Gastroesophageal sphincter (tissue), 4 donors: ENCODE measurements at places on chromosomes 3 and 15.

GRCh38 chr15:46735115-46735514 is 982.2 kb upstream of the SEMA6D start:
- no peak for ATAC-seq

DNA sequence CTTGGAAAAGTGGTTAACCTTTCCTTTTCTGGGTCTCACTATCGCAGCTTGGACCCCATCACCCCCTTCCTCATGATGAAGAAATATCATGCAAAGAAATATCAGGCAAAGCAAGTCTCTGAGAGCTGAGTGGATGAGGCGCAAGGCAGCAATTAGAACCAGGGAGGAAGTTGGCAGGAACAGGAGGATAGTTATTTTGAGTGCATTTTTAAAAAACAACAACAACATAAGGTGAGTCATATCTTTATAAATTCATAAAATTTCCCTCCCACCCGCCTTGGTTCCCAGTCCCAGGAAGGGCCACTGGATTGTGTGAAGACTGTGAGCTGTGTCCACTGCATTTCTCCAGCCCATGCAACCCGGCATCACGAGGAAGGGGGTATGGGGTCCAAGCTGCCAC is 316.9 kb upstream of the TLE3 start:
- no peak for ATAC-seq

GRCh38 chr3:178205740-178206139 is 330.5 kb upstream of the KCNMB2 start:
- ATAC-seq = no peak

DNA sequence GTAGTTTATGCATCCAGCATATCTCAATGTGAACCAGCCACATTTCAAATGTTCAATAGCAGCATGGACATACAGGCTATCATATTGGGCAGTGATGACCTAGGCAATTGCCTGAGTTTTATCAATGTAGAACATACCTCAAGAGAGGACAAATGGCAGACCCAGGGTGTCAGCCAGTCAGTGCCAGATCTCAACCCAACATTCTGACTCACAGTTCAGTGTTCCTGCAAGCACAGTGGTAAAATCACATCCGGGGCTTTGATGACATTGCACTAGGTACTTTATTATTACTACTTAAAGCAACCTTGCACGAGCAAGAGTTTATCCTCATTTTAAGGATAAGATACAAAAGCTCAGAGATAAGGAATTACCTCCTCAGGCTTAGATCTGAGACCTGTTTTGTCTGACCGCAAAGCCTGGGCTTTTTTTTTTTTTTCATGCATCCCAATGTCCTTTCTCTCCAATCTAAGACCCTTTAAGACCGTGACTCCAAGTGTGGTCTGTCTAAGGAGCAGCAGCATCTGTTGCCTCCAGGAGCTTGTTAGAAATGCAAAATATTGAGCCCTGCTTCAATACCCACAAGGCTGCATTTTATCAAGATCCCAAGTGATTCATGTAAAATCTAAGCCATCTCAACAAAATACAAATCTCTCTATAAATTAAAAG is 60.1 kb downstream of the SLC12A1 start:
- no peak for ATAC-seq

DNA sequence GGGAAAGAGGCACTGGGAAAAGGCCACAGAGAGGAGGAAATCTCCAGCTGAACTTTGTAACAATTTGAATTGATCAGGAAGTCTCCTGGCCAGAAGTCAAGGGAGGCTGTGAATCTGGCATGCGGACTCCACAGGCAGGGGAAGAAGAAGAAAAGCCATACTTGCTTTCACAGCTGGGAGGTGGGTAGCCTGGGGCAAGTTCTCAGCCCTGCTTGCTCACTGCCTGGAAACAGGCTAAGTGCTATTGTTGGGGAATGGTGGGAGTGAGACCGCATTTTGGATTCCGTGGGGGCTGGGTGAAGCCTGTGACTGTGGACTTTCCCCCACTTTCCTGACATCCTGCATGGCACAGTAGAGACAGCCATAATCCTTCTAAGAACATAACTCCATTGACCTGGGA is 168.8 kb upstream of the CD96 start:
- no peak for ATAC-seq

DNA sequence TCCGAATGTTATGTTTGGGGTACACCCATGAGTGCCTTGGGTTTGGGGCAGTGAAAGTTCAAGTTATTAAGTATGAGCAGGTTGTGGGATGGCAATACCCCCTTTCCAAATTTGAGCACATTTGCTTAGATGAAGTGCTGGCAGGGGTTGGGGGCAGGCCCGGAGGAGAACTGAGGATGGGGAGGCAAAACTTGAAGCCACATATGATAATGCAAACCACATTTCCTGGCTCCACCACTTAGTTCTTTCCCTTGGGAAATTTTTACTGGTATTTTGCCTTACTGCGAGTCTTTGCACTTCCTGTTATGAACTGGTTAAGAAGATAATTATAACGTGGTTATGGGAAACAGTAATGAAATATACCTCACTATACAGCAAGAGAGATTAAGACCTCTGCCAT is 336.0 kb upstream of the ONECUT1 start:
- no peak for ATAC-seq

DNA sequence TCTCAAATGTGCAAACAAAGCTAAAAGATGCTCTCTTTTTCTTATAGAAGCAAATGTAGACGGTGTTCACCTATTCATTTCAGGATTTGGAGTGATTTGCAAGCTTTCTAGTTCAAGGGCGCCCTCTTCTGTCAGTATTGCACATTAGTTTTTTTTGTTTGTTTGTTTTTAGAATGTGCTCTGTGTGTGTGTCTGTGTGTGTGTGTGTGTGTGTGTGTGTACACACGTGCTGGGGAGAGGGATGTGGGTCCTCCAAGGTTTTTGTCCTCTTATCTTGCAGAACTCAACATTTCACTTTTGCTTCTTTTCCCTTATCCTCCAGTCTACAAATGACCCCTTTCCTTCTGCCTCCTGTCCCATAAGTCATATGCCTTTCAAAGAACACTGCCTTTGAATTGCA is 23.5 kb downstream of the DNAH1 start:
- peak; percentile 31 for ATAC-seq

GRCh38 chr3:50617911-50618481 is 1.0 kb downstream of the MAPKAPK3 start:
- no peak for ATAC-seq

DNA sequence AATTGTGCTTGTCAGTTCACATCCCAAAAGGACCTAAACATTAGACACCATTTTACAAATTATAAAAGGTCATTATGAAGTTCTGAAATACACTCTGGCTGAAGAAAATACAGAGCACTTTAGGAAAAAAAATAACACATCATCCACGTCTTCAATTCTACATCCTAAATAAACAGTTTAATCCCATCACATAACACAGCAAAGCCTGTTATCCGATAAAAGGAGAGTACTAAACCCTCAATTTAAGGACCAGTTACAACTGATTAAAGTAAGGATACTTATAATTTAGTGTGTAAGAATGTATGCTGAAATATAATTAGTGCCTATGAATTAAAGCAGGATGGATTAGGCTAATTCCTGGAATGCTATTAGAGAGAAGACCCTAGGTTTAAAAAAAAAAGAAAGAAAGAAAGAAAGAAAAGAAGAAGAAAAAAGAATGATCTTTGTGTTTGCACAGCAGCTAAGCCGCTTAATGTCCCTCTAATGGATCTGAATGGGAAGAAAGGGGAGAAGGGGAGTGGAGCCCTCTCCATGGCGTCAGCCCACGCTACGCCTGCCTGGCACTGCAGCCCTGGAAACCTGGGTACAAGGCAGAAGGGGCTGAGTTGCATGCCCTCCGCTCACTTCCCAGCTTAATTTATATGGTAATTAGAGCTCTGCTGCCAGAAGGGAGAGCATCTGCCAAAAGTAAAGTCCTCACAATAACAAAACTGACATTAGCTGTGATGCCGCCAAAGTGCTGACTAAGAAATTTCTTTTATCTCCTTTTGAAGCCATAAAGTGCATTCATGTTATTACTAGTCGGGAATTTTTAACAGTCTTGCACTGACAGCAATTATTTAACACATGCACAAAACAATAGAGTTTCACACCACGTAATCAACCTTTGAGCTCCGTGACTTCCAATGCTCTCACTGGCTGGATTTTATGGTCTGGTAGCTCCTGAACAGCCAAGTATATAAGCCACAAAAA is 90.0 kb downstream of the FSIP1 start:
- ATAC-seq = no peak

DNA sequence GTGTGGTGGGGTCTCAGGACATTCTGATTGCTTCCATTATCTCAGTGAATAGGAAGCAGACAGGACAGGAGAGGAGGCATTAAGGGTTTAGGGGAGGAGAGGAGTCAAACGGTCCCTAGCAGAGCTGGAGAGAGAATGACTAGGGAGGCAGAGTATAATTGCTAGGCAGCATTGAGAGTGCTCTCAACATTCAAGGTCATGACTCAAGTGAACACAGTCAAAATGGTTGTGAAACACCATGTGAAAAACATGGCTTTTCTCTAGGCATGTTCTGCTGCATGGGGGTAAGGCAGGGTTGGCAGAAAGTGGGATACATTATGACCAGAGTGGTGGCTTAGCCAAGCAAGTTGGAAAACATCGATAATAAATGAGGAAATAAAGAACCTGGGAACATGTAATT is 19.5 kb upstream of the HRH1 start:
- ATAC-seq = peak; percentile 26

- no peak for ATAC-seq
Observed at GRCh38 chr3:115704661-115705338, 81.5 kb downstream of the GAP43 start.

DNA sequence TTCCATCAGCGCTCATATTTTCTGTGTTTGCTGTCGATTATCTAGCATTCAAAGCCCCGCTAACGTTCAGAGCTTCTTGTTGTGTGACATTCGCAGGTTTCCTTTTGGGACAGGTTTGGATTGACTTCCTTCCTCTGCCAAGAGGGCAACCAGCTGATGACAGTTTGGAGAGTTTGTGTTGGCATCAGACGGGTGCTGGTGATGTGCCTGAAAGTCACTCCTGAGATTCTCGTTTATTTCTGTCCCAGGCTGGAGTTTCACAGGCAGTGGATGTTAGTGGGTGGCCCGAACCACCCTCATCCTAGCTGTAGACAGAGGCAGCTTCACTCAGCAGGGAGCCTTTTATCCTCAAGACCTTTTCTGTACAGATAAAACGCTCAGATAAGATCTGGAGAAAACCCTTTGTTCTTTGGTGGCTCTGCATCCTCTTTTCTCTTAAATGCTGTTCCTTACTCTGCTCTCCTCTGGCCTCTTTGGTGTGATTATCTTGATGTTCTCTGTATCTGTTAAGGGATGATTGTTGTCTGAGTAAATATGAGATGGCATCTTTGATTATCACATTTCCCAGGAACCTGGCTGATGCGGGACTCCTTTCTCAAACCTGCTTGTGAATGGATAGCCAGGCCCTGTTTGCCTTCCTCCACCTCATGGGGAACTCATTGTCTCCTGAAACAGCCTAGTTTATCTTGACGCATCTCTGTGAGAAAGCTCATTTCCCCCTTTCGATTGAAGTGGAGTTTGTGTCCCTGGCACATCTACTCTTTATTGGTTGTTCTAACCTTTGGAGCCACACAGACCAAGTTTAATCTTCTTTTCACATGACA is 35.9 kb downstream of the CGNL1 start:
- ATAC-seq = no peak
